Stimulated activated CD8-positive, alpha-beta memory T cell treated with anti-CD3 and anti-CD28 coated beads, Interleukin-7, amount 100 ng/mL, for 48 hours (primary cell): ENCODE measurements at places on chromosomes 5 and 9.

GRCh38 chr5:117183326-117183725 lies 608.7 kb upstream of the SEMA6A start:
- DNase-seq: no peak

DNA sequence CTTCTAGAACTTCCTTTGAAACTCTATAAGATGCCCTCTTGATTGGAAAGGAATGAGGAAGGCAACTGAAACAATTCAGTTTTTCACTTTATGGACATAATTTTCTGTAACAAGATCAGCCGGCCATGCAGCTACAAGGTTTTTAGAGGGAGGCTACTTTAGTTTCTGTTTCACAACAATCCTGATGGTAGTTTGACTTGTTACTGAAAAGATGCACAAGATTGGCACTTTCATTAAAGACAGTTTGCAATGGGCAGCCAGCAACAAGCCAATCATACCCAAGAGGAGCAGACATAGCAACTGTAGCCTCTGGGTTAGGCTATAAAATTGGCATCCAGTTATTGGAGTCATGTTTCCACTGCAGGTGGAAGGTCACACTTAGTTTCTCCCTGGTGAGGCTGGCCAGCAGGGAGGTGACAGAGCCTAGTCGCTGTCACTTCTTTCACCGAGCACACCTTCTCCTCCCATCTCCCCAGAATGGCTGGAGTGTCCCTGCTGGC lies 74.3 kb upstream of the TGFBR1 start:
- DNase-seq: no peak

DNA sequence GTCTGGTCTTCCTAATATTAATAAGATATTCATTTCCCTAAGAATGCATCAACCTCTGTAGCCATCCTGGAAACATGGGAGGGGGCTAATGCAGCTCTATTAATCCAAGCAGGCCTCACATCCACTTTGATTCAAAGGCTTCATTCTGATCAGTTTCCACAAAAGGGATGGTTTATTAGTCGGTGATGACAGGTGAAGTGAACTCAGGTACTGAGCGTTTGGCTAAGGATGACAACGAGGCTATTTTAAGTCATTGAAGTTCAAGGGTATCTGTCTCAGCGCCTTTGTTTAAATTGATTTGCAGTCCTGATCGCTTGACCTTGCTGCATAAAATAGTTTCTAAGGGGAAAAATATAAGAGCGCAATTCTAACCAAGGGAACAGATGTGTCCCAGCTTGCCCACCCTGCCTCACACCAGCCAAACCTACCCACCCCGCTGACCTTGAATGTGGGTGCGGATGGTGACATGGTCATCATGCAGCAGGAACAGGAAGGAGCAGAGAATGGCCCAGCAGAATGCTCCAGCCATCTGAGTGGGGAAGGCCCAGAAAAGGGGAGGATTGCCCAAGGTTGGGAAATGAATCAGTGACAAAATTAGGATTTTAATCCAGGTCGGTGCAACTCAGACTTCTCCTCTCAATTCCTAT lies 70.5 kb upstream of the ZNF618 start:
- DNase-seq: no peak

GRCh38 chr9:100577776-100578448 lies at the start of gene CAVIN4:
TSS of gene CAVIN4 (plus strand) at chr9:100578079. CDS start at chr9:100578144, 65 bp downstream.
- no peak for DNase-seq

DNA sequence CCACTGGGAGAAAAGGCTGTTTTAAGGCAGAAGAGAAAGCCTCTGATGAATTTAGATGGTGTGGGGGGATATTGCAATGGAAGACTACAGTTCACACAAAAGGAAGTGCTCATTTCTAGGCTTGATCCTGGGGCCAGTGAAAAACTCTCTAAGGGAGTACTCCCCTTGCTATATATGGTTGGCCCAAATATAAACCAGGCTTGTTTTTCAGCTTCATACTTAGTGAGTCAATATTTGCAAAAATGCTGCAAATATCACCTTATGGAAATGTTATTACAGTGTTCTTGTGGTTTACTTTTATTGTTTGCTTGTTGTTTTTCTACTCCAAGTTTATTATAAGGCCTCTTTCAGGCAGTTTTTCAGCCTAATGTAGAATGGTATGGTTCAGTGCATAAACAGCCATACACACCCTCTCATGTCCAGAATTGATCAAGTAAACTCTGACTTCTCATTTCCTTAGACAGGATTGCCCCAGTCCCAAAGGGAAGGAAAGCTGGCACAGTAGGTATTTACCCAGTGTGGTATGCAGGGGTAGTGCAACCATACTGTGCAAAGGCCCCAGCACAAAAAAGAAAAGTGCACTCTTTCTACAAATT lies 115.1 kb downstream of the FEM1C start:
- no peak for DNase-seq

DNA sequence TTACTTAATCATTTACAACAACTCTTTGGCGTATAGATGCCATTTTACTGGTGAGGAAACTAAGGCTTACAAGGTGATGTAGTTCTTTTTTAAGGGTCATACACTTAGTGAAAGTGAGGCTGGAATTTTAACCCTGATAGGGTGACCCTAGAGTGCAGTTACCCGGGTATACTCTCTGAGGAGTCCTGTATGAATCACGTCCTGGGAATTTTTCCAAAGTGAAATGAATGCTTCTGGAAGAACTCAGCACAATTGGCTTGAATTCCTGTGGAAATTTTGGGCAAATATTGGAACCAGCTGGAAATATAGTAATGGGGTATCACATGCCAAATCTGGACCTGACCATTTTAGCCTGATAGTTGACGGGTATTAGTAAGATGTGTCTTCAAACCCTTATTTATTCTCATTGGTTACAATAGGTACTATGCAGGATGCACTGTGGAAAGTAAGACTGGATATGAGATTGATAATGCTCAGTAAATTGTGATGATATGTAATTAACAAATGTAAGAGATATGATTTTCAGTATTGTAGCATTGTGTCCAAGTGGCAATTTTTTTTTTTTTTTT lies 14.8 kb downstream of the SUB1 start:
- no peak for DNase-seq

GRCh38 chr5:139951296-139951924 lies 91.7 kb downstream of the NRG2 start:
- DNase-seq: no peak

GRCh38 chr9:98590101-98590500 lies 118.6 kb downstream of the GABBR2 start:
- no peak for DNase-seq

DNA sequence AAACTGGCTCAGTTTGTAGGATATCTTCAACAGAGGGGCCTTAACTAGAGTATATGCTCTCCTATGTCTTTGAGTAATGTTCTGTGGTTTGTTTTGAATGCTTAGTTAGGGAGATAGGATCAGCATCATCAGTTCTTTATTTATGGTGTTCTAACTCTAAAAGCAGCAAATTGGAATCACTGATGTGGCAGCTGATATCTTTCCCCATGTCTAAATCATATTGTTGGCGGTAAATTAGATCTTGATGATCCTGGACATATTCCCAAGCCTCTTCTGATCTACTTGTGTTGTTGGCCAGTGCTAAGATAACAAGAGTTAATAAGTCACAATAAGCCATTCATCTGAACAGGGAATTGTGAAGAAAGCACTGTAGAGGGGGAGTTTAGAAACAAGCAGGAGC lies 332.4 kb upstream of the DAB2 start:
- no peak for DNase-seq

GRCh38 chr5:149056616-149057165 lies 6.2 kb downstream of the SH3TC2 start:
- no peak for DNase-seq

- DNase-seq: no peak
Observed at GRCh38 chr9:134551644-134552348, 89.8 kb upstream of the COL5A1 start.

DNA sequence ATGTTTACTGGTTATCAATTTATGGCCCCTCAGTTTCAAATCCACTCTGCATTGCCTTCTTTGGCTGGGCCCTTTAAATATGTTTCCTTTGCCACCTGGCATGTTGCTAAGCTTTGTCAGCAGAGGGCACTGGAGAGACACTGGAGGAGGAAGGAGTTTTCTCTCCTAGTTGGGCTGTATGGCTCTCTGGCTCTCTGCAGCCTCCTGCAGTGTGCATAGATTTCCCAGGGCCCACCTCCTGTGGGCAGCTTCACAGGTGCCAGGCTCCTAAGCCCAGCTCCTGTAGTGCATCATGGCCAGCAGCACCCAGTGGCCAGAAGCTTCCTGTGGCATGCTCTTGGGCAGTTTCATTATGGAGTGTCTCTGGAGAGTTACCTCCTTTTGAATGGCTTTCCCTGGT lies 23.3 kb downstream of the CAVIN4 start:
- DNase-seq: no peak

DNA sequence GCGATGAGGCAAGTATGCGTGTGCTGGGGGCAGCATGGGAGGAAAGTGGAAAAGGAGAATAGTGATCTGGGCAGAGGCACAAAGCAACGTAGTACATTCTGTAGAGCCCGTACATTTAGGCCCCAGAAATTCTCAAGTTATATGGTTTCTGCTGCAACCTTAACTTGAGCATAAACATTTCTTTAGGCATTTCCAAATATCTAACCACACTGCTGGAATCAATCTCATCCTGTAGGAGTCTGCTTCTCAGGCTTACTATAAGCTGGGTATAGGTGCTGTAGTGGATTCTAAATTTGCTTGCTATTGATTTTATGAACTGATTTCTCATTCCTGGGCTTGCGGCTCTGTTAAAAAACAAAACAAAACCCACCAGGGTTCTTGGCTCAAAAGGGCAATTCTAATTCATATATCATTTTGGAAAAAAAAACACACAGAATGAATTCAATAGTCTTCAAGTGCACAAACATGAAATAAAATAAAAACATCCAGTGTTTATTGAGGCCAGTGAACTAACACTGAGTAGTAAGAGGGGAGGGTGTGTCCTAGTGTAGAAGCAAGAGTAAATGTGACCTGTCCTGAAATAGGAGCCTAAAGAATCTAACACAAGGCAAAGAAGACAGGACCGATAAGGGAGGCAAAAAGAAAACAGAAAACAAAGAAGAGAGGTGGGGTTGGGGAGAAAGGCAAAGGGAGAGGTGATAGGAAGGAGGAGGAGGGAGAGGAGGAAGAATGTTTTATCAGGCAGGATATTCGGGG lies 145.5 kb upstream of the LHFPL2 start:
- no peak for DNase-seq

GRCh38 chr5:140205216-140205615 lies 30.2 kb downstream of the CYSTM1 start:
- DNase-seq: no peak

- DNase-seq: no peak
Observed at GRCh38 chr5:4019841-4020240, 424.2 kb downstream of the IRX1 start.

GRCh38 chr9:104915753-104916152 lies 12.2 kb downstream of the ABCA1 start:
- no peak for DNase-seq

DNA sequence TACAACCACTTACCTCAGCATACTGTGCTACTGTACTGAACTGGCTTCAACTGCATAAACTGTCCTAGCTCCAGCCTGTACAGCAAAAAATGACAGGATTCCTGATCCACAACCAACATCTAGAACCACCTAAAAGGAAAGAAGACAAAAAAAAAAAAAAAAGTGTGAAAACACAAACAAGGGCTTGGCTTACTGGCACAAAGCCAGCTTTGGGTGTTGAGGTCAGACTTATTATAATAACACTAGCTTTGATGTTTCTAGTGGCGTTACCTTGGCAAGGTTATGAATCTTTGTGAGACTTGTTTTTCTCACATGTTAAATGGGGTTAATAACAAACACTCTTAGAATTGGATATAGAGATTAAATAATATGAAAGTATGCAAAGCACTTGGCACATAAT lies 148.5 kb upstream of the PUM3 start:
- DNase-seq: no peak

GRCh38 chr5:101897914-101898313 lies 398.2 kb downstream of the SLCO4C1 start:
- no peak for DNase-seq

DNA sequence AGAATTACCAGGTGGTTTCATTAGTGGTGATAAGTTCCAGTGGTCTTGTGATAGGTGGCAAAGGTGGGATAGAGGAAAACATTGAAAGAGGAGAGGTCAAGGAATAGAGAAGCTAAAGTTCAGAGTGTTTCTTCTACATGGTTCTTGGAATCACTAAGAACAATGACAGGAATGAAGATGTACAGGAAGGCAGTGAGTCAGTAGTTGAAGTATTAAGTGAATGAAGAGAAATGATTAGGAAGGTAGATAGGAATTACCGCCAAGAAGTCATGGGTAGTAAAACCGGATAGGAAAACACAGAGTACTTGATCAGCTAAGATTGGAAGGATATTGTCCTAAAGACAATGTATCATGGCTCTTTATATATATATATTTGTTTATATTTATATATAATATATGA lies 37.9 kb upstream of the RASA1 start:
- DNase-seq: no peak

DNA sequence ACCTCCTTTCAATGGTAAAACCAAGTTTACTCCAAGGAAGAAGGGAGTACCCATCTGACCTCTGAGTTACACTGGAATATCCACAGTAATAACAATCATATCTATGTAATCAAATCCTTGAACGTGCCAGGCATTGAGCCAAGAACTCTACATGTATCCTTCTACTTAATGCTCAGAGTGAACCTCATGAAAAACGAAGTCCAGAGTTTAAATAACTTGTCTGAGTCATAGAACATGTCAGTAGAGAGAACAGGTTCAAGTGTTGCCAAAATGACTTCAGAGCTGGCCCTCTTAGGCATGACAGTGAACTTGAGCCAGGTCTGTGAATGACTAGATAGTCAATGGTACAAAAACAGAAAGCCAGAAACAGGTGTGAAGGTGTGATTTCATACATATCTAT lies 164.1 kb upstream of the ZNF618 start:
- no peak for DNase-seq

DNA sequence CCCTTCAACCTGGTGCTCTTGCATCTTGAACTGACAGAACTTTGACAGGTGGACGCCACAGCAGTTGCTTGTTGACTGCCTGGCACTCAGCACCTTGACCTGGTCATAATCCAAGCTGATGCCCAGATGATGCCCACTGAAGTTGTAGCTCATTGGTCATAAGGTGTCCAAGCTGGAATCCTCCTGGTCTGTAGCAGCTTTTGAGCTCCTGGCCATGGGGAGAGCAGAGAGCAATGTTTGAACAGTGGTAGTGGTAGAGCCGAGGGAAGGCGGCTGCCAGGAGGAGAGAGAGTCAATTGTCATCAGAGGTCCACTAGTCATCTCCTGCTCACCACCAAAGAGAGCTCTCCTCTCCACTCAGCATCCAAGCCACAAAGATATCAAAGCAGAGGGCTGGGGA lies 23.3 kb downstream of the CSF2 start:
- no peak for DNase-seq

GRCh38 chr9:97907632-97908031 lies 14.7 kb downstream of the TRMO start:
- DNase-seq: no peak

DNA sequence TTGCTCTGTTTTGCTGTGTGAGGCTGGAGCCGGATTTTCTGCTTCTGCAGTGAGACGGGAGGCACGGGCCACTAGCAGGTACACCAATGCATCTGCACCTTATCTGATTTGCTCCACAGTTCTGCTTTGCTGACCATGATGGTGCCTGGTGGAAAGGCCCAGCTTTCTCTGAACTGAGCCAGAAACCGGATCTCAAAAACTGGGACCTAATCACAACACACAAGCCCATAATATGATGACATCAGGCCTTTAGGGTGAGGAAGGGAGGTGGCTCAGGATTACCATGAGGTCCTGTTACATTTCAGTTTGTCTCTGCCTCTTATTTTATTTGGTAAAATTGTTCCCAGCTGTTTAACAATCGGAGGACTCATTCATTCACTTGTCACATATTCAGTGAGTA lies 49.8 kb downstream of the FGF1 start:
- no peak for DNase-seq
